ENCODE measurements at places on chromosomes 6 and 20. TPM values are rescaled to one million over a fixed set of nuclear protein-coding genes. Genes with fewer than 3 reads are reported as not detected.
A peak's percentile ranks its signal among the peaks of the same experiment; 100 is the strongest.

GRCh38 chr6:33807606-33808005 lies 3.8 kb upstream of the MLN start:
- H3K36me3 ChIP-seq = no peaks in the 10 kb centered on the region
- H3K4me1 ChIP-seq = peaks cover 69% of the 10 kb centered on the region

The TLDC2 gene
- not detected for total RNA-seq

- H3K4me1 ChIP-seq = peaks cover 22% of the 10 kb centered on the region
- H3K4me3 ChIP-seq = peak overlapping the region; percentile 68
- H3K27ac ChIP-seq = peak overlapping the region; percentile 92
- no peaks in the 10 kb centered on the region for H3K27me3 ChIP-seq
- no peaks in the 10 kb centered on the region for H3K36me3 ChIP-seq
Measured at GRCh38 chr6:96391776-96392360, 129.7 kb upstream of the UFL1 start.

DNA sequence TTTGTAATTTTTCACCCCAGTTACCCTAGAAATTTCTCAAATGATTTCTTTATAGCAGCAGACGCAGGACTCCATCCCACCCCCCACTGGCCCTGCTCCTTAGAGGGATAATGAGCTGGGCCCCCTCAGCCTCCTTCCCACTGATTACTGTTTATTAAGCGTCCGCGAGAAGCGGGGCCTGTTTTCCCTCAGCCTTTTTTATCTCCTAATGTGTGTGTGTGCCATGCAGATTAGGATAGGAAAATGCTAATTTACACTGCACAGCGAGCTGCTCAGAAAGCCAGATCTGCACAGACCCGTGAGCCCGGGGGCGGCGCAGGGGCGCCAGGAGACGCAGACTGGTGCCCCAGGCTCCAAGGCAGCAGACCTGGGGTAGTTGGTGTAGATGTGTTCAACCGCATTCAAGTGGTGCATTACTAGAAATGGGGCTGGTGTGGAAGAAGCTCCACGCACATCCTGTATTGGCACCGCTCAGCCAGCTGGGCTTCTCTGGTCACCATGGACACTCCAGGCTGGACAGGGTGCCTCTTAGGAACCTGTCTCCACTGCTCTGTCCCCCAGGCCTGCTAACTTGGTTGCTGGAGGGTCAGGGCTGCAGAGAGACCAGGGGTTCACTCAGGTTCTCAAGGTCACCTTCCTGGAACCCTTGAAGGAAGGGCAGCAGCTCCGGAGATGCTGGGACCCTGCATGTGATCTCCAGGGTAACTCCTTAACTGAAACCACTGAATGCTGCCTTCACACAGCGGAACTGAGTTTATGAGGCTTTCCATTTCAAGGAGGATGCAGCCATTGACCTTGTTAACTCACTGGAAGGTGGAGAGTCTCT lies 256.3 kb downstream of the ERMARD start:
- H3K27ac ChIP-seq = no peak overlapping the region
- H3K4me3 ChIP-seq = no peak overlapping the region
- H3K36me3 ChIP-seq = peaks cover 22% of the 10 kb centered on the region
- no peak for DNase-seq
- H3K4me1 ChIP-seq = peaks cover 10% of the 10 kb centered on the region
- peaks cover 5% of the 10 kb centered on the region for H3K27me3 ChIP-seq

DNA sequence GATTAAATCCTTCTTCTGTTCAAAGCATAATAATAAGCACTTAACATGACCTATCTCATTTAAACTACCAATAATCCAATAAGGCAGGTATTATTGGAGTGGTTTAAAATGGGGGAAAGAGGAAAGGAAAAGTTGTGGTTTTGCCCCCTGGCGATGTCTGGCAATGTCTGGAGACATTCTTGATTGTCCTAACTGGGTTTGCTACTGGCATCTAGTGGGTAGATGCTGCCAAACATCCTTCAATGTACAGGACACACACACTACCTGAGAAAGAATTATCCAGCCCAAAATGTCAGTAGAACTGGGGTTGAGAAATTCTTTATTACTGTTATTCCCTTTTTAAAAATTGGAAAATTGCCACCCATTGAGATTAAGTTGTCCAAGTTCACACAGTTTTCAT lies 25.2 kb upstream of the SRSF6 start:
- H3K36me3 ChIP-seq = no peaks in the 10 kb centered on the region
- H3K4me1 ChIP-seq = no peaks in the 10 kb centered on the region
- no peak overlapping the region for H3K27ac ChIP-seq
- H3K4me3 ChIP-seq = no peak overlapping the region
- peaks cover 3% of the 10 kb centered on the region for H3K27me3 ChIP-seq
- DNase-seq = no peak

- no peaks in the 10 kb centered on the region for H3K27me3 ChIP-seq
- H3K27ac ChIP-seq = no peak overlapping the region
- peaks cover 12% of the 10 kb centered on the region for H3K36me3 ChIP-seq
Measured at GRCh38 chr6:24313251-24314141, 44.4 kb downstream of the DCDC2 start.

The SRMS gene
- total RNA-seq = not detected

- peaks cover 5% of the 10 kb centered on the region for H3K36me3 ChIP-seq
- no peaks in the 10 kb centered on the region for H3K27me3 ChIP-seq
- H3K4me3 ChIP-seq = no peak overlapping the region
- no peak overlapping the region for H3K27ac ChIP-seq
Measured at GRCh38 chr6:168999392-168999791, 254.3 kb downstream of the THBS2 start.
